ENCODE measurements at places on chromosomes 11 and 22.

- DNase-seq, result no peak
These were observed 50.7 kb downstream of the RRAS2 start for GRCh38 chr11:14308114-14308896.

GRCh38 chr11:86784241-86784681 lies 16.1 kb upstream of the PRSS23 start:
- DNase-seq, result no peak

GRCh38 chr11:102712137-102712536 lies 6.6 kb upstream of the MMP27 start:
- DNase-seq, result no peak

GRCh38 chr22:19514831-19515565 lies 9.2 kb downstream of the CLDN5 start:
- no peak for DNase-seq

DNA sequence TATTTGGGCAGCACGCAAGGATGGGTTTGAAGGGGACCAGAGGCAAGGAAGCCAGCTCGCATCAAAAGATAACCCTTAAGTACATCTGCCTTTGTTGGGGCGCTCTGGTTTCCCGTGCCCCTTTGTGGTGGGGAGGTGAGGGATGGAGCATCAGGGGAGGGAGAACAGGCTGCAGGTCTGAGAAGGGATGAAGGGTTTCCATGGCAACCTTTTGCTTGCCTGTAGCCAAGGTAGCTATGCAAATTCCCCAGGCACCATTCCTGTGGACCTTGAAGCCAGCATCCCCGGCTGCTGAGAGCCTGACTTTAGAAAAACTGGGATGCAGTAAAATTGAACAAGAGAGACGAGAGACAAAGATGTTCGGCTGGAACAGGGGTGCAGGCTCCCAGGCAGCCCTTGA lies 75.7 kb downstream of the SEZ6L start:
- no peak for DNase-seq

DNA sequence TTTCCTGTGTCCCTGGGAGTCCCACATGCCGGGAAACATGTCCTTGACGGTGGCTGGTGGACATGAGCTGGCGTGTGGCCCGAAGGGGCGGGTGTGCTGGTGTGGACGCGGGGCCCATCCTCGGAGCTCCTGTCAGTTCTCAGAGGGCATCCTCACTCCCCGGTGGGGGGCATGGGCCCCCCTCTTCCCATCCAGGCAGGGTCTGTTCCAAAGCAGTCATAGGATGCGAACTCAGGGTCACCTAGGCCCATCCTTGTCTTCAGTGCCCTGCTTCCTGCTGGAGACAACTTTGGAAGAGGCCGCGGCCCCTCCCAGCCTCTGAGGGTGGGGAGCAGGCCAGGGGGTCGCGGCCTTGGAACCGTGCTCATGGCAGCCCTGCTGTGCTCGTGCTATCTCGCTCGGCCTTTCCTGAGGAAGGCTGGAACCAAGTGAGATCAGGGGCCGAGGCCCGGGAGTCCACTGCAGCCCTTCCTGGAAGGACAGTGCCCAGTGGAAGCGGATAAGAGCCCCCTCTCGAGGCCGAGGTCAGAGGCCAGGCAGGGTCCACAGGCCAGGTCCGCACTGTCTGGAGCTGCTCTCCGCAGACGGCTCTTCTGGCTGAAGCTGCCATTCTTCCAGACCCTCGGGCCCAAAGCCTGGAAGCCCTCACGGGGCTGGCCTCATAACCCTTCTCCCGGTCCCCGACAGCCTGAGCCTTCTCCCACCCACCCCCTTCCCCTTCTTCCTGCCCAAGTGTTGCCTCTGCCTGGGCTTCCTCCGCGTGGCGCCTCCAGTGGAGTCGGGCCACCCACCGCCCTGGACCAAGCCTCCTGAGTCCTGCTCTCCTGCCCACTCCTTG lies 8.7 kb downstream of the GRK2 start:
- no peak for DNase-seq

DNA sequence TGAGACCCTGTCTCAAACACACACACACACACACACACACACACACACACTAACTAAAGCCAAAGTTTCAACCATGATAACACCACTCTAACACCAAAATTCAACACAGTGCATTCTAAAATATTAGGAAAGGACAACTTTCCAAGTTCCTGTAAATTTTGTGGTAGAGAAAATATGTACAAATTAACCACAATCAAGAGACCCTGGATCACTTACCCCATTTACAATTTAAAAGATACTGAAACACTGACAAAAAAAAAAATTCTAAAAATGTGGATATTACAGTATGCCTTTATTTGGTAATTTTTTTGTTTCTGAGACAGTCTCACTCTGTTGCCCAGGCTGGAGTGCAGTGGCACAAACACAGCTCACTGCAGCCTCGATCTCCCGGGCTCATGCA lies 9.7 kb downstream of the MRTFA start:
- no peak for DNase-seq
